Stimulated activated CD4-positive, alpha-beta T cell treated with anti-CD3 and anti-CD28 coated beads, Interleukin-2, amount 100 ng/mL, for 48 hours (primary cell): ENCODE measurements at places on chromosomes 12 and 14.

DNA sequence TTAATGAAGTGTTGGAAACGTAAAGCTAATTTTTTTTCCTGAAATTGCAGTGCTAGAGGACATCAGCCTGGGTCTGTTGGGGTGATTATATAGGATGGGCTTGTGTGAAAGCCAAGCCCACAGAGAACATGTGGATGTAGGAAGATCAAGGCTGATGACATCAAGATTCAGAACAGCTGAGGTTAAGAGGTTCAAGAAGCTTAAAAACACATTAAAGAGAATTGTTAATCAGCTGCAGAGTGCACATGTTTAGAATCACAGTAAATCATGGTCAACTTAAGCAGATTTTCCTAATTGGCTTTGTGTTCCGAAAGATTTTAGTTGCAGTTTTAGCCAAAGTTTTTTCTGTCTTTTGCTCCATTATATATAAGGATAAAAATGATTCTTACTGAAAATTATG, 87.9 kb upstream of the PRICKLE1 start:
- no peak for DNase-seq

DNA sequence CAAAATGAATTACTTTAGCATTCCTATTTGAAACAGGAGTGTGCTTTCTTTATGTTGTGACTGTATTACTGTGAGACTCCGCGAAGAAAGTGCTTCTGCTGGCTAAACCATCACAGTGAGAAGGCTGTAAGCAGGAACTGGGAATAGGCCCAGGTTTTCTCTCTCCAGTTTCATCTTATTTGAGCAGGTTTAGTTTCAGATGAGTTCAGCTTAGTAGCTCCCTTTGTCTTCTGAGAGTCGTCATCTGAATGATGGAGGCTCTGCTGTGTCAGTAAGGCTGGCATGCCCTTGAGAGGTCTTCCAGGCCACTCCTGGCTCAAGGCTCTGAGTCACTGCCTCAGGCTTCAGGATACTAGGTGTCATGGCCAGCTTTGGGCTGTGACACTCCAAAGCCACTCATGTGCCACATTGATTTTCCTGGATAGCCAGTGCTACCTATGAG, 205.6 kb upstream of the RGS6 start:
- no peak for DNase-seq

DNA sequence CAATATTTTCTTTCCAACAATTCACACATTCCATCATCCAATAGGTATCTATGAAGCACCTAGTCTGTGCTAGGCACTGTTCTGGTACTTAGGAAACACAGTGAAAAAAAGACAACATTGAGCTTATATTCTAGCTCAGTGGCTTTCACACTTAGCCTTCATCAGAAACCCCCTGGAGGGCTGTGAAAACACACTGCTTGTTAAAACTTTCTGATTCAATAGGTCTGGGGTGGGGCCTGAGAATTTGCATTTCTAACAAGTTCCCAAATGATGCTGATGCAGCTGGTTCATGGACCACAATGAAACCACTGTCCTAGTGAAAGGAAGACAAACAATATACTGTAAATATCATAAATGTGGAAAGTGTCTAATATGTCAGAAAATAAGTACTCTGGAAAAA, 5.9 kb downstream of the VTI1B start:
- no peak for DNase-seq

GRCh38 chr12:3201339-3202051, 124.3 kb downstream of the TSPAN9 start:
- DNase-seq: no peak

DNA sequence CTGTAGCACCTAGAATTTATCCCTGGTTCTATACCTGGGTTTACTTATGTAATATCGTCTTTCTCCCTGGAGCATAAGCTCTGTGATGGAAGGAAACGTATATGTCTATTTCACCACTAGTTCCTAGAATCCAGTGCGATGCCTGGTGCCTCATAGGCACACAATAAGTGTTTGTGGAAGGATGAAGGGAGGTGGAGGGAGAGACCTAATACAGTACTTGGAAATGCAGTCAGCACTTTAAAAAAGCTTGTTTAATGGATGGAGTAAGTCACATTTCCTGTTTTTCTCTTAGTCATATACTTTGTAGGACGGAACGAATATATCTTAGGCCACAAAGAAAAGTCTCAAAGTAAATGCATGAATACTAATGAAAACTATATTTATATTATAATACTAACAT, 186.5 kb upstream of the HMGA2 start:
- DNase-seq: no peak

DNA sequence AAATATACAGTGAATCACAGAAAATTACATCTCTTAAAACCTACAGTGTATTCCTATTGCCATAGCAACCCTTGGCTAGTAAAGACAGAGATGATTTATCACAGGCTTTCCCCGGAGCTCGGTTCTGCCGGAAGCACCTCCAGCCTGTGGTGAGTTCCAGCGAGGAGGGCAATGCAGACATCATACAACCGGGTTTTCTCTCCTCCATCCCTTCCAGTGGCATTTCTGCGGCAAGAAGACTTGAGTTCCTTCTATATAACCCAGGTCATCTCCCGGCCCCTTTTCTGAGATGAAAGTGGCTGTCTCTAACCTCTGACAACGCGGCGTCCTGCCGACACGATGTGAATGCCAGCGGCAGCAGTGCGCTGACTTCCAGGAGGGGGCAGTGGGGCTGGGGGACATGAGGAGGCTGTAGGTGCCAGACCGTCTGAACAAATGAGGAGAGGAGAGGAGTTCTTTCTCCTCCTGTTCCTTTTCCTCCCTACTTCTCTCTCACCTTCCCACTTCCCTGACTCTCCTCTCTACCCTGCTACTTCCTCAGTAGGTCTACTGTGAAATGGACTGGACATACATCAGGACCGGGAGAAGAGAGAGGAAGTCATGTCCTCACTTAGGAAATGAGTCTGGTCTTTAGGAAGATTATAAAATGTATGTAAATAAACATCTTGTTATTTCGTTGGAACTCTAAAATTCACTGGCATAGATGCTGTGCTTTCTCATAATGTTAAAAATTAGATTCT, 68.6 kb upstream of the MAX start:
- peak; percentile 27 for DNase-seq

DNA sequence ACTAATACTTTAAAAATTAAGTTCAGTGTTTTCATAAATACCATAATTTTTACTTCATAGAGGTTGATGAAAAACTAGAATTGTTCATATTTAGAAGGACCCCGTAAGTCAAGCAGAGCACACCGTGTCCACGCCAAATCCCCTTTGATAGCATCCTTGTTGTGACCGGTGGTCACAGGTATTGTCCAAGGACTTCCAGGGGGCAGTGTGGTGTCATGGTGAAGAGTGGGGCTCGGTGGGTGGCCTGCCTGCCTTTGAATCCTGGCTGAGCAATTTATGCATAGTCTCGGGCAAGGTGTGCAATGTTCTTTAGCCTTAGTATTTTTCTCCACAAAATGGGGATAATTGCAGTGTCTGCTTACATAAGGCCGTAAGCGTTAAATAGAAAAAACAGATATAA, 169.9 kb downstream of the KTN1 start:
- DNase-seq: no peak
